Activated CD4-positive, alpha-beta T cell treated with anti-CD3 and anti-CD28 coated beads for 48 hours (primary cell): ENCODE measurements at places on chromosomes 1 and 21.

DNA sequence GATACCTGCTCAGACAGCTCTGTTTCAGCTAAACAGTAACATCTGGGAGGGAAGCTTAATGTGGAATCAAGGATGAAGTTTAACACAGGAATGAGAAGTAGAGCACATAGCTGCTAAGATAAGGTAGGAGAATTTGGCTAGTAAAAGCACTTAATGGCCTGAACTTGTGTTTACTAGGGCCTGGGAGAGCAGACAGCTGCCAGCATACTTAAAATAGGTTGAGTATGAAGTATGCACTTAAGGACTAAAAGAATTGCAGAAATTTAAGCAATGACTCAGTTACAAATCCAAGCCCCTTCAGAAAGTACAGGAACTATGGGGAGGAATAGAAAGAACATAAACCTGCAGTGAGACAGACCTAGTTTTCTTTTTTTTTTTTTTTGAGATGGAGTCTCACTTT is 53.0 kb downstream of the BACH1 start:
- no peak for DNase-seq

DNA sequence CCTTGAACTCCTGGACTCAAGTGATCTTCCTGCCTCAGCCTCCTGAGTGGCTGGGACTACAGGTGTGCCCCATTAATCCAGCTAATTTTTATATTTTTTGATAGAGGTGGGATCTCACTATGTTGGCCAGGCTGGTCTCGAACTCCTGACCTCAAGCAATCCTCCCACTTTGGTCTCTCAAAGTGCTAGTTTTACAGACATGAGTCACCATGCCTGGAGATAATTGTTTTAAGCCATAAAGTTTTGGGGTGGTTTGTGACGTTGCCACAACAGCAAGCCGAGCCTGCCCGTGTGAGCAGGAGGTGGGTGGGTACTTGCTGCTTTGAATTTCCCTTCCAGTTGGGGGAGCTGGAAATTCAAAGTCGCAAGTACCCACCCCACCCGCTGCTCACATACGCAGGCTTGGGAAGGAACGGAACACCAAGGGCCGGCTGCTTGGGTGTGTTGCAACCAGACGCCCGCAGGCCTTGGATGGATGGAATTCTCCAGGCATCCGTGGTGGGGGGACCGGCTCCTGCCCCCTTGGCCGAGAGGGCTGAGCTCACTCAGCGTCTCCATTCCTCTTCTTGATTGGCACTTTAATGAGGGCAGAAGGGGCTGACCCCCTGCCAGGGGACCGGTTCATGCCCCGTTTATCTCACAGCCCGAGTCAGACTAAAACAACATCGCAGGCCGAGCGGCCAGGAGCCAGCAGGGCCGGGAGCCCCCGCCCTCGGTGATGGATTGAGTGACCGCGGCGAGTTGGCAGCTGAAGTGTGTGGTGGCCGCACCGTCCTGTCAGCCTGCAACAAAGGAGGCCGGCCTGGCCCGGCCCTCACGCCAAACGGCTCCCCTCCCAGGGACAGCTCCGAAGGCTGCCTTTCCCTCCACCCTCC is 78.1 kb downstream of the DHRS3 start:
- no peak for DNase-seq

GRCh38 chr1:49208712-49209111 is 432.0 kb upstream of the BEND5 start:
- DNase-seq = no peak

- no peak for DNase-seq
Measured at GRCh38 chr1:245197911-245198379, 43.2 kb downstream of the KIF26B start.
